ENCODE measurements at places on chromosomes 6 and 20.

DNA sequence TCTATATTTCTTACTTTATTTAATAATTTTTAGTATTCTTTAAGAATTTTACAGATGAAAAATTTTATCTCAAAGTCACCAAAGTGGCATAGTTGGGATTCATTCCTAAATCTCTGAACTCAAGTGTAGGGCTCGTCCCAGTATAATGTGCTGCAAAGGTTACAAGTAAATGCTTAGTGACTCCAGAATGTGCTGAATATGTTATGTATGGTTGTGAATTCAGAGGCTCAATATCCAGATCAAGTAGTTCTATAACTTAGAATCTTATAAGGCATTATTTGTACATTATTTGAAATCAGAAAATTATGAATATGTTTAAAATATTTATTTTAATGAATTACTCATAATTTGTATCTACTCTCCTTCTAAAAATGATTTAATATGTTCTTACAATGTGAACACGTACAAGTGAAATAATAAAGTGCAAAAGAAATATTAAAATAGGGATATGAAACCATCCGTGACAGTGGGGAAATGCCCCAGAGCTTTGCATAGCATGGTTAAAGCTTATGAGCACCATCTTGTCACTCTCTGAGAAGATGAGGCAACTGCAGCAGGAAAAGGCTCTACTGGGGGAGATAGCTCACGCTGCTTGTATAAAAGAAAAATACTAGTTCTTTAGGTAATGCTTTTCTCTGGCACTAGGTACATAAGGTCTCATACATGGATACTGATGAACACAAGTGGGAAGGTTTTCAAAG is 259.0 kb downstream of the FOXC1 start:
- DNase-seq = no peak

DNA sequence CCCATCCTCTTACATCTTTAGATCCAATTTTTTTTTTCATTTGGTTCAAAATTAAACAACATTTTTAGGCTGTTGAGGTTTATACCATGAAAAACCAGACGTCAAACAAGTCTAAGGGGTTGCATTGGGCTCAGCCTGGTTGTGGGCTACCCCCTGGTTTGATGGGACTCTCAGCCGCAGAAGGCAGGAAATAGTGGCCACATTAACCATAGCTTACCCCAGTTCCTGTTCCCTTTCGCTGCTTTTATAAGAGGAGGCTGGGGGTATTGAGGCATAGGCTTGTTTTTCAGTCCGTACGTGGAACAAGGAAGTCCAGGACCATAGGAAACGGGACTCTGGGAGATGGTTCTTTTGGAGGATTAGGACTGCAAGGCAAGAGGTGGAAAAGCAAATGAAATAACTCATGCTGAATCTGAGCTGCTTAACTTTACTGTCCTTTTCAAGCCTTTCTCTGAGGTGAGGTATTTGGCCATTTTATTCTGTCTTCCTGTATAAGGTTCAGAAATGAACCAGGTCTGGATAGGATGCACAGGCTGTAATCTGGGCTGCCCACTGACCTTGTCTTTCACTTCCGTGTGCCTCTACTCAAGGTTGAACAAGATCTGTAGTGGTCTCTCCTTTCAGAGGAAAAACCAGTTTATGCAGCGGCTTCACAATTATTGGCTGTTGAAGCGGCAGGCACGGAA is 7.7 kb downstream of the BRPF3 start:
- DNase-seq = no peak

GRCh38 chr6:42041481-42042053 is 8.8 kb upstream of the TAF8 start:
- DNase-seq = no peak

GRCh38 chr20:48823476-48823875 is 4.3 kb downstream of the PREX1 start:
- DNase-seq = no peak

- DNase-seq = peak; percentile 12
Observed at GRCh38 chr6:33073431-33073871, at the start of gene HLA-DPA1. Gene HLA-DPA1, minus strand, starts transcription at chr6:33073649.

- no peak for DNase-seq
Observed at GRCh38 chr6:7668936-7669335, 57.0 kb upstream of the BMP6 start.

GRCh38 chr6:55636406-55637102 is 57.6 kb upstream of the HMGCLL1 start:
- no peak for DNase-seq

DNA sequence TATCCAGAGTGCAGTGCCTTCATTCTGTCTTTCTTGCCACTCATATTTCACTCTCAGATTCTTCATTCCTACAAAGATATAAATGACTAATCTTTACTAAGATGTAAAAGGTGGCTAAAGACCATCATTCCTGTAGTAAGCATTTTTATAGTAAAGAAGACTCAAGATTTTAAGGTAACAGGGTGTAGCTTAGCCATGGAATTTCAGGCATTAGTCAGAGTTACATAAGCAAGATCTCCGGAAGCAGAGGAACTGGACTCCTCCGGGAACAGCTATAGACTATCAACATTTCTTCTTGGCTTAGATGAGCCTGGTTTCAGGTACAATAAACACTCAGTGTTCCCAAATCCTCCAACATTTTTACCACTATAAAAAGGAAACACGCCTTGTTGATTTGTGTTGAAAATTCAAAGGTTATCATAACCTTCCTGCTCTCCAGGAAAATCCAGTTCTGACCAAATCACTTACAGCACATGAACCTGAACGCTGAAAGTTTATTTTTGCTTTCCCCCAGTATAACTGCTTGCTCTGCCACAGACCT is 23.7 kb downstream of the SERPINB1 start:
- DNase-seq = no peak

DNA sequence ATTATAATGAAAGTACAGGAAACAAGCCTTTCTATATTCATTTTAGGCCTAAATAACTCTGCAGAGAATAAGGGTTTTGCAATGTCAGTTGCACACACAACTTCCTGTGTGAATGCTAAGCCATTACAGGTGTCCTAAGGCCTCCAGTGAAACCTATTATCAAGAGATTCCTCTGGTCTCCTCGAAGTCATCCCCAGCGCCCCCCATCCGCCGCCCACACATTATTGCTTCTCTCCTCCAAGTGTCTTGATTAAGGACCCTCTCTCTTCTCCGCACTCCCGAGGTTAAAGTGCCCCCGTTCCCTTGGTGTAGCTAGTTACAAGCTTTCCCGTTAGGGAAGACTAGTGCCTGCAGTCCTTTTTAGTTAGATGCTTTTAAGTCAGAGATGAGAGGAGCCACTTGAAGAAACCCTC is 1.3 kb downstream of the HIVEP2 start:
- DNase-seq = peak; percentile 28

GRCh38 chr6:130159956-130160355 is 62.8 kb downstream of the SAMD3 start:
- no peak for DNase-seq

- DNase-seq = no peak
Observed at GRCh38 chr6:167119670-167120582, 3.0 kb upstream of the CCR6 start.

GRCh38 chr6:19841181-19841580 is 4.0 kb downstream of the ID4 start:
- no peak for DNase-seq

DNA sequence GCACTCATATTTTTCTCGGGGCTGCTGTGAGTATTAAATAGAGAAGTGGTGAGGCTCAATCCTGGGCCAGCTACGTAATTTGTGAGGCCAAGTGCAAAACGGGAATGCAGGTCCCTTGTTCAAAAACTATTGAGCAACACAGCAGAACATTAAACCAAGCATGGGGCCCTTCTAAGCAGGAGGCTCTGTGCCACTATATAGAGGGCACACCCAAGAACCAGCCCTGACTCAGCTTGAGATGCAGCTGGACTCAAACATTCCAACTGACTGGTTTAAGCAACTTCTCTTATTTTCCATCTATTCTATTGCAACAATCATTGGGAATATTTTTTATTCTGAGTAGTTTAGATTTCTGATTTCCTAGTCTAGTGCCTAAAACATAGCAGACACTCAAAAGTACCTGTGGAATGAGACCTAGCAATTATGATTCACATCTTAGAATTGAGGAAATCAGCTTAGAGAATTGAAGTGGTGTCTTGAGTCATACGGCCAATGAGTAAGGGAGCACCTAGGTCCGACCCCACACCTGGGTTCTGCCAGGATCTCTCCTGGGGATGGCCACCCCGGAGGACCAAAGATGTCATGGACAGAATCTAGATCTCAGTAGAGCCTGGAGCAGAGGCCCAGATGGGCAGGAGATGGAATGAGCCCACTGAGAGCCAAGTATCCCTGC is 1.3 kb downstream of the SIRPB2 start:
- no peak for DNase-seq

DNA sequence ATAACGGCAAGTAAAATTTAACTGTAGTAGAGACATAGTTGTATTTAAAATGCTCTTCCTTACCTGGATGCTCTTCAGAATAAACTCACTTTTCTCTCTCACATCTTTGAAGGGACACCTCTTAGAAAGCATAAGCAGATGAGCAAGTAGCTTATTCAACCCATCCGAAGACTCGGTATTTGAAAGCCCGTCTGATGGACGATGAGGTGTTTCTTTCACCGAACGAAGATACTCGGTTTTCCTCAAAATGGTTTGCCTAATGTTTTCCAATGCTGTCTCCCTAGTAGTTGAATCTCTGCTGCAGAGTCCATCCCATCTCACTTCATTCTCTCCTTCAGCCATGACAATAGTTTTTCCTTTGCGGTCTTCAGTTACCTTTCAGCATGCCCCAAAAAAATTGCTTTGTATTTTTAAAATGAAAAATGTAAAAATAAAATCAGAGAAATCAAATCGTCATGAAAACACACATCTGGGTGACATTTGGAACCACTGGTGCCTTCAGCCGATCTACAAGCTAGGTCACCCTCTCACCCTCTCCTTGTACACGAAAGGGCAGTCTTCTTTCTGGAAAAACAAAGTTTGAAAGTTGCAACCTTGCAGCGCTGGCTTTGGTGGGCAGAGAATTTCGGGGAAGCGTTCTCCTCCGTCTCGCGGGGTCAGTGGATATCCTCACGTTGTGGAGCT is 772 bp downstream of the SESN1 start:
- DNase-seq = no peak

- DNase-seq = no peak
Observed at GRCh38 chr6:145015739-145016558, 719.4 kb downstream of the EPM2A start.

Measured in stimulated activated CD4-positive, alpha-beta T cell treated with anti-CD3 and anti-CD28 coated beads, Interleukin-12 subunit alpha, Interleukin-12 subunit beta, amount 100 ng/mL, for 24 hours (primary cell).